Tibial nerve (tissue), 4 donors: ENCODE measurements at places on chromosomes 6 and 20.

DNA sequence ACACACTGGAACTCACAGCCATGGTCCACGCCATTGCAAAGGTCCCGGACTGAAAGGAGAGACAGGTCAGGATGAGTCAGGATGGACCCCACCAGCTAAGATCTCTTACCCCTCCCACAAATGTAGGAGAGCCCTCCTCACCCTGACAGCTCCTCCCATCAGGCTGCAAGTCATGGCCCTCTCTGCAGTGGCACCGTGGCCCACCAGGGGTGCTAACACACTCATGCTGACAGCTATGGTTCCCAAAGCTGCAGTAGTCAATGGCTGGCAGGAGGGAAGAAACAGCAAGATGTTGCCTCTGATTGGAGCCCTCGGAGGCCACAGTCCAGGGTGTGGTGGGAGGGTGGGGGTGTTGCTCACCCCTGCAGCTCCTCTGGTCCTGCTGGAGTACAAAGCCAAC, 5.7 kb upstream of the RBPJL start:
- DNase-seq: no peak
- no peaks in the 10 kb centered on the region for H3K36me3 ChIP-seq
- no peaks in the 10 kb centered on the region for H3K4me1 ChIP-seq
- no peak overlapping the region for H3K27ac ChIP-seq
- no peaks in the 10 kb centered on the region for H3K27me3 ChIP-seq
- no peak overlapping the region for H3K4me3 ChIP-seq

GRCh38 chr20:57396984-57397692, 5.9 kb downstream of the RBM38 start:
- peak overlapping the region; percentile 87 for H3K27ac ChIP-seq
- peaks cover 87% of the 10 kb centered on the region for H3K4me1 ChIP-seq
- H3K36me3 ChIP-seq: peaks cover 27% of the 10 kb centered on the region
- no peaks in the 10 kb centered on the region for H3K27me3 ChIP-seq

- no peak for DNase-seq
- no peaks in the 10 kb centered on the region for H3K36me3 ChIP-seq
- H3K4me1 ChIP-seq: peaks cover 6% of the 10 kb centered on the region
These were observed 671 bp downstream of the E2F1 start for GRCh38 chr20:33685328-33686099.

DNA sequence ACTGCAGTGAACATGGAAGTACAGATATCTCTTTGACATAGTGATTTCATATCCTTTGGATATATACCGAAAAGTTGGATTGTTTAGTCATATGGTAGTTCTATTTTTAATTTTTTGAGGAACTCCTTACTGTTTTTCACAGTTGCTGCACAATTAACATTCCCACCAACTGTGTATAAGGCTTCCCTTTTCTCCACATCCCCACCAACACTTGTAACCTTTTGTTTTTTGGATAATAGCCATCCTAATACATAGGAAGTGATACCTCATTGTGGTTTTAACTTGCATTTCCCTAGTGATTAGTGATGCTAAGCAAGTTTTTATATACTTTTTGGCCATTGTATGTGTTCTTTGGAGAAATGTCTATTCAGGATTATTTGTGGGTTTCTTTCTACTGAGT, 45.1 kb upstream of the TENT5A start:
- DNase-seq: no peak
- H3K4me3 ChIP-seq: no peak overlapping the region
- no peaks in the 10 kb centered on the region for H3K4me1 ChIP-seq
- H3K27me3 ChIP-seq: no peaks in the 10 kb centered on the region

GRCh38 chr6:113676968-113677367, 180.2 kb upstream of the MARCKS start:
- DNase-seq: no peak
- H3K4me3 ChIP-seq: no peak overlapping the region
- no peaks in the 10 kb centered on the region for H3K27me3 ChIP-seq
- H3K4me1 ChIP-seq: no peaks in the 10 kb centered on the region
- no peak overlapping the region for H3K27ac ChIP-seq
- no peaks in the 10 kb centered on the region for H3K36me3 ChIP-seq

- no peak overlapping the region for H3K4me3 ChIP-seq
- no peak overlapping the region for H3K27ac ChIP-seq
- no peaks in the 10 kb centered on the region for H3K36me3 ChIP-seq
- no peaks in the 10 kb centered on the region for H3K27me3 ChIP-seq
- DNase-seq: peak; percentile 52
These were observed 76.4 kb upstream of the RNF24 start for GRCh38 chr20:4091490-4092479.

- peaks cover 36% of the 10 kb centered on the region for H3K4me1 ChIP-seq
- no peaks in the 10 kb centered on the region for H3K27me3 ChIP-seq
- peaks cover 31% of the 10 kb centered on the region for H3K36me3 ChIP-seq
- DNase-seq: no peak
- H3K27ac ChIP-seq: no peak overlapping the region
These were observed 1.8 kb downstream of the CTSA start for GRCh38 chr20:45892828-45893500.

DNA sequence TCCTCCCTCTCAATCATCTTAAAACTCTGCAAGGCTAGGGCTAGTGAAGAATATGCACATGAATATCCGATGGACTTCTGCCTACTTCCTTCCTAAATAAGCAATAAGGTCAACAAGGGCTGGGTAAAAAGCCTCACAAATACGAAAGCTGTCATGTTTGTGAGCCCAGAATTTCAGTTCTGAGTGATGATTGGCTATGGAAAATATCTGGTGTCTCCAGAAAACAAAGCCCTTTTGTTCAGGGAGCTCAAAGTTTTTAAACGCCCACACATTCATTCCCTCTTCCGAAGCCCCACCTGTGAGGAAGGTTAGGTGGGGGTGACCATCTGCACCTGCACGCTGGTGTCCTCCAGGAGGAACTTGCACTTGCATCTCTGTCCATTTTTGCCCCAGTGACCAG, 126.9 kb upstream of the ARMC2 start:
- H3K4me3 ChIP-seq: no peak overlapping the region
- H3K36me3 ChIP-seq: no peaks in the 10 kb centered on the region
- H3K4me1 ChIP-seq: no peaks in the 10 kb centered on the region
- DNase-seq: no peak
- H3K27me3 ChIP-seq: no peaks in the 10 kb centered on the region
- H3K27ac ChIP-seq: no peak overlapping the region

DNA sequence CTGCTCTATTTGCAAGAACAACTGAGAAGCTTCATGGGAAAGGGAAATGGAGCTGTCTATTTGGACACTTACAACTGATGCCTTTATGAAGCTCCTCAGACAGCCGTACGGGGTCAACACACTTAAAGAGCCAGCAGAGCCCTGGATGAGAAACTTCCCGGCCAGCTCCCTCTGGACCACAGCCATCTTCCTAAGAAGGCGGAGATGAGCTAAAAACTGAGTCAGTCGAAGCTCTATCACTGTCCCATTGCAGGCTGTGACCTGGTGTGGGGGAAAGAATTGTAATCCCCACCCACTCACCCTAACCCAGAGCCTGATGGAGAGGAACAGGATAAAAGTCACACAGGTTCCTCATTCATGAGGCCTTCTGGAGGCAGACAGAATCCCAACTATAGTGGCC, 360.4 kb upstream of the JARID2 start:
- H3K27me3 ChIP-seq: no peaks in the 10 kb centered on the region
- H3K27ac ChIP-seq: no peak overlapping the region
- H3K4me1 ChIP-seq: no peaks in the 10 kb centered on the region
- no peak overlapping the region for H3K4me3 ChIP-seq
- DNase-seq: no peak

- H3K27ac ChIP-seq: no peak overlapping the region
- H3K36me3 ChIP-seq: no peaks in the 10 kb centered on the region
- DNase-seq: no peak
- H3K27me3 ChIP-seq: no peaks in the 10 kb centered on the region
- no peak overlapping the region for H3K4me3 ChIP-seq
These were observed 19.0 kb upstream of the PREX1 start for GRCh38 chr20:48846516-48847492.

- no peak overlapping the region for H3K27ac ChIP-seq
- DNase-seq: no peak
- H3K4me3 ChIP-seq: no peak overlapping the region
- no peaks in the 10 kb centered on the region for H3K36me3 ChIP-seq
These were observed 244.0 kb downstream of the RIMS1 start for GRCh38 chr6:72130327-72130726.

DNA sequence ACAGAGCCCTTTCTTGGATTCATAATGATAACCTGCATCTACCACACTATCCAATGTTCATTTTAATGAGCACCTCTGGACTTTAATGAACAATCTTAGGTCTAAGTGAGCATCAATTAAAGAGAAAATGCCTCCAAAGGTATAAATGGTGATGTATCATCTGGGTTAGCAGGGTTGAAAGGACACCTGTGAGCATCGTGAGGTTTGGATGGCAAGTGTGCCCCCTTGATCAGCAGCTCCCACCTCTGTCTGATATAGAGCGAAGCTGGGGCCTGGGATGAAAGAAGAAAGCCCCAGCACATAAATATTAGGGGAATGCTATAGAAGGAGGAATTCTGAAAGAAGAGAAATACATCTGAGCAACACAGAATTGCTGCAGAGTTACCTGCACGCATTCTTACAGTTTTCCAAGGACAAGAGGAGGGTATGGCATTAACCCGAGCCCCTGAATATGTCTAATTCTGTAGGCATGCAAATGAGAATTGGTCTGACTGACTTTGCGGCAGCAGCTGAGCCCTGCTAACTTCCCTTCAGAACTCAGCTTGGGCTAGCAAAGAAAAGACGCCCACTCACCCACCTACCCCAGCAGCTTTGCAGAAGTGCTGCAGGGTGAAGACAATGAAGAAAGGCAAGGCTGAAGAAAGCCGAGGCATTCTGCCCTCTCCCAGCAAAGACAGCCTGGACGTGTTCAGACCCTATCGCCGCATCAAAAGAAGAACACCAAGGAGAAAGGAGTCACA, 136.2 kb downstream of the GMPR start:
- no peak overlapping the region for H3K27ac ChIP-seq
- H3K27me3 ChIP-seq: no peaks in the 10 kb centered on the region
- no peak for DNase-seq

GRCh38 chr6:43016943-43017334, 2.9 kb downstream of the KLHDC3 start:
- peaks cover 5% of the 10 kb centered on the region for H3K4me1 ChIP-seq
- no peak overlapping the region for H3K27ac ChIP-seq
- no peak overlapping the region for H3K4me3 ChIP-seq
- DNase-seq: no peak

GRCh38 chr6:2480267-2480966, 235.0 kb upstream of the GMDS start:
- H3K27me3 ChIP-seq: no peaks in the 10 kb centered on the region
- H3K4me1 ChIP-seq: no peaks in the 10 kb centered on the region
- no peak overlapping the region for H3K4me3 ChIP-seq

GRCh38 chr20:62590309-62591121, 51.8 kb upstream of the SLCO4A1 start:
- no peaks in the 10 kb centered on the region for H3K27me3 ChIP-seq
- no peaks in the 10 kb centered on the region for H3K36me3 ChIP-seq
- H3K4me1 ChIP-seq: no peaks in the 10 kb centered on the region
- no peak overlapping the region for H3K4me3 ChIP-seq

DNA sequence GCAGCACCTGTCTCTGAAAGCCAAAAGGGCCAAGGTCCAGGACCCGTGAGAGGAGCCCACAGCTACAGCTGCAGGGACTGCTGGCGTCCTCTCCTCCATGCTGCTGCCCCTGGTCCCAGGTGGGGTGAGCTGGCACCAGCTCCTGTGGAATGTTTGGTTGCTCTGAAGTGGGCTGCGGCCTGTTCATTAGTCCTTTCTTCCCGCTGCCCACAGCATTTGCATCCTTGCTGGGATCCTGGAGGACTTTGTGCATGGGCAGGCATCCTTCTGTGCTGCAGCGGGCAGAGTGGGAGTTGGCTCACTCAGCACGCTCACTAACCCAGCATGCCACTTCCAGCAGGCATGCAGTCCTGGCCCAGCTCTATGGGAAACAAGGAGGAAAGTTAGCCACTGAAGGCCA, 76.4 kb downstream of the DHX35 start:
- DNase-seq: no peak
- no peak overlapping the region for H3K4me3 ChIP-seq
- H3K36me3 ChIP-seq: peaks cover 6% of the 10 kb centered on the region

GRCh38 chr20:38872491-38873049, 53.6 kb upstream of the FAM83D start:
- H3K4me1 ChIP-seq: peaks cover 28% of the 10 kb centered on the region
- peak overlapping the region; percentile 70 for H3K27ac ChIP-seq
- no peaks in the 10 kb centered on the region for H3K36me3 ChIP-seq
- DNase-seq: no peak
- no peaks in the 10 kb centered on the region for H3K27me3 ChIP-seq

DNA sequence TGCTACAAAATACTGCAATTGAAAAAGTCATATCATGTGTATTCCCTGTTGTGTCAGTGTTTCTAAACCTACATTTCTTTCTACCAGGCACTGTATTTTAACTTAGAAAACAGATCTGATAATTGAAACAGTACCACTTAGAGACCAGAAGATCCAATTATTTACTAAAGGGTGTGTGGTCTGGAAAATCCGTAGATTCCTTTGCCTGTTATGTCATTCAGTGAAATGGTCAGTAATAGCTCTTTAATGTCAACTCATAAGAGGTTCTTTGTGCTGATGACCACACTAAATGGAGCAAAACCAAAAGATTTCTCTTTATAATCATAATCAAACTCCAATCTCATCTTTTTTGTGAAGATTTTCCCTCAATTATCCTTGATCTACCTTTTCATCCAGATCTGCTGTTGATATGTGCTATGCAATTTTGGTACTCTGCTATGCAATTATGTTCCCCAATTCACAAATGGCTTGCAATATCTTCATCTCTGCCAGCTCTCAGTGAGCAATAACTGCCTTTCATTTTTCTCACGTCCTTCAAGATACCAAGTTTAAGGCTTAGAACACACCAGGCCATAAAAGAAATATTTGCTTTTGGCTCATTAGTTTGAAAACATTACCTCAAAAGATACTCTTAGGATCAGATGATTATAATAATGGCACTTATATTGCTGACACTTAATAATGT, 165.5 kb downstream of the MOXD1 start:
- no peak for DNase-seq
- no peaks in the 10 kb centered on the region for H3K27me3 ChIP-seq
- H3K4me1 ChIP-seq: no peaks in the 10 kb centered on the region
- H3K4me3 ChIP-seq: no peak overlapping the region
- no peak overlapping the region for H3K27ac ChIP-seq

- no peaks in the 10 kb centered on the region for H3K27me3 ChIP-seq
- no peak for DNase-seq
- H3K27ac ChIP-seq: no peak overlapping the region
- H3K36me3 ChIP-seq: no peaks in the 10 kb centered on the region
- H3K4me1 ChIP-seq: no peaks in the 10 kb centered on the region
These were observed 9.0 kb upstream of the MLIP start for GRCh38 chr6:54102238-54102637.

- no peak overlapping the region for H3K4me3 ChIP-seq
- no peaks in the 10 kb centered on the region for H3K27me3 ChIP-seq
- no peak overlapping the region for H3K27ac ChIP-seq
These were observed 547.1 kb upstream of the ZNF337 start for GRCh38 chr20:26243731-26244130.

GRCh38 chr6:110322151-110322873, 35.8 kb downstream of the METTL24 start:
- H3K4me3 ChIP-seq: no peak overlapping the region
- H3K36me3 ChIP-seq: no peaks in the 10 kb centered on the region
- H3K27ac ChIP-seq: no peak overlapping the region
- no peak for DNase-seq
- H3K4me1 ChIP-seq: no peaks in the 10 kb centered on the region

GRCh38 chr6:158211273-158212055, 43.3 kb downstream of the GTF2H5 start:
- DNase-seq: no peak
- H3K27me3 ChIP-seq: peaks cover 15% of the 10 kb centered on the region
- no peak overlapping the region for H3K27ac ChIP-seq
- H3K4me3 ChIP-seq: no peak overlapping the region
- H3K4me1 ChIP-seq: no peaks in the 10 kb centered on the region
